ENCODE measurements at places on chromosomes 6 and 20.

DNA sequence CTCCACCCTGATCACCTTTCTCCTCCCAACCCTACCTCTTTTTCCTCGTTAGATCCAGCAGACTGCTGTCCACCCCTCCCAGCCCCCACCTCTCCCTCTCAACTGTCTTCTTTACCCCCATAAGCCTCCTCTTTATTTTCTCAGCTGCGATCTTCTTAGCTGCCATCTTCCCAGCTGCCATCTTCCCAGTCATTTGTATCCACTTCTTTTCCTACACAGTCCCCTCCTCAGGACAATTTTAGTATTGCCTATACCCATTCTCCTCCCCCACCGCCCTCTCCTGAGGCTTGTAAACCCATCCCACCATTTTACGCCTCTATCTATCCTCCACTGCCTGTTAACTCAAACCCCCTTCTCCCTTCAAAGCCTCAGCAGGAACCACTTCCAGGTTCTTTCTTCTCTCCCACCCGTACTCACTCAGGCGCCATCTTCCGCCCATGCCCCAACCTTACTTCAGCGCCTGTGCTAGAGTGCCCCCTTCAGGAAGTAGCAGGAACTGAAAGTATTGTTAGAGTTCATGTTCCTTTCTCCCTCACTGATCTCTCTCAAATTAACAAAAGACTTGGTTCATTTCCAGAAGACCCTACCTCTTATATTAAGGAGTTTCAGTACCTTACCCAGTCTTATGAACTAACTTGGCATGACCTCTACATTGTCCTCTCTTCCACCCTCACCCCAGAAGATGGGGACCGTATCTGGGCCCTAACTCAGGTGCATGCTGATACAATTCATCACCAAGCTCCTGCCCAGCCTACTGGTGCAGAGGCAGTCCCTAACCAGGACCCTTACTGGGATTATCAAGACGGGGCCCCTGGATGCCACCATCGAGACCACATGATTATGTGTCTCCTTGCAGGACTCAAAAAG, 236.0 kb downstream of the ADGRG6 start:
- DNase-seq, result no peak

DNA sequence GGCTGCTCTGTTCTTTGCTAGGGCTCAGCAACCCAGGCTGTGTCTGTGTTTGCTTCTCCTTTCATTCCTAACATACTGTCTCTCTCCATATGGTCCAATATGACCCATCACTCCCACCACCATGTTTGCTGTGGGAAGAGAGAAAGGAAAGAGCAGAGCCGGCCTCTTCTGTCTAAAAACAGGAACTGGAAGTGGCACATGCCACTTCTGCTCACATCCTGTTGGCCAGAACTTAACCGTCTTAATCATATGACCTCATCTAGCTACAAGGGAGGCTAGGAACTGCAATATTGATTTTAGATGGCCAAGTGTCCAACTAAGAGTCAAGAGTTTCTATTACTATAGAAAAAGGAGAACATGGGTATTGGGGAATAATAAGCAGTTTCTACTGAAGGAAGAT, 212.5 kb upstream of the CHD6 start:
- DNase-seq, result no peak

DNA sequence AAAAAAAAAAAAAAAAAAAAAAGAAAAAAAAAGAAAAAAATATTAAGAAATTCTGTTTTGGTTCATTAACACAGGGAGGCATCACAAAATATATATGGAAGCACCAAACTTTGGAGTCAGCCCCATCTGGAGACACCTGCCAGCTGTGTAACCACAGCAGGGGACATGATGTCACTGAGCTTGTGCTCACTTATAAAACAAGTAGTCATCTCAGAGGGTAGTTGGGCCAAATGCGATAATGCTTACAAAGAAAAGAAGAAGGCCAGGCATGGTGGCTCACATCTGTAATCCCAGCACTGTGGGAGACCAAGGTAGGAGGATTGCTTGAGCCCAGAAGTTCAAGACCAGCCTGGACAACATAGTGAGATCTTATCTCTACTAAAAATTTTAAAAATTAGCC, 1.1 kb upstream of the BNIP5 start:
- DNase-seq, result no peak

DNA sequence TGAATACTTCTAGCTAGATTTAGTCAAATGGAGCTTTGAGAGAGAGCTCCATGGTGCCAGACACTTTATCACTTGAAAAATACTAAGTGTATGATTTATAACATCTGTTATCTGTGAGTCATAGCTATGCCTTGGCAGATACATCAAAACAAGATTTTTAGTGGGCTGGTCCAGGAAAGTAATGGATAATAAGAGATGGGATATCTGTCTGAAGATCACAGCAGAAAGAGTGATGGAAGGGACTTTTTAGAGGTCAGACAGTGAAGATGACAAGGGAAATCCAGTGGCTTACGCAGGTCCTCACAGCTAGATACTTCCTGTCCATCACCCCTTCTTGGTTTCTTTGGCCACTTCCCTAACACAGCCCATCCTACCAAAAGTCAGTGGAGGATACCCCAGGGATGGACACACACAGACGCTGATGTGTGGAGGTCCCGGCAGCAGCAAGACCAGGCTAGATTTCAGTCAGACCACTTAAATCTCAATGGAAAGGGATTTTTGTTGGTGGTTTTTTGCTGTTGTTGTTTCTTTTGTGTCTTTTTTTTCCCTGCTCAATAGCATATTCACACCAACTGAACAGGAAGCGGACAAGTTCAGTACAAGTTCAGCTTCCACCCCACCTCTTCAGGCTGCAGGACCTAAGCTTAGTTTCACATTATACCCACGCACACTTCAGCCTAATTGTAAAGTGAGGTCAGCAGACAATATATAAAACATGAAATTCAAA, 209.3 kb downstream of the ALDH8A1 start:
- no peak for DNase-seq

- peak; percentile 72 for DNase-seq
Observed at GRCh38 chr20:32483351-32484224, 101.5 kb downstream of the NOL4L start.
